SW 1271 (cell line): ENCODE measurements at places on chromosomes 3 and 15.

DNA sequence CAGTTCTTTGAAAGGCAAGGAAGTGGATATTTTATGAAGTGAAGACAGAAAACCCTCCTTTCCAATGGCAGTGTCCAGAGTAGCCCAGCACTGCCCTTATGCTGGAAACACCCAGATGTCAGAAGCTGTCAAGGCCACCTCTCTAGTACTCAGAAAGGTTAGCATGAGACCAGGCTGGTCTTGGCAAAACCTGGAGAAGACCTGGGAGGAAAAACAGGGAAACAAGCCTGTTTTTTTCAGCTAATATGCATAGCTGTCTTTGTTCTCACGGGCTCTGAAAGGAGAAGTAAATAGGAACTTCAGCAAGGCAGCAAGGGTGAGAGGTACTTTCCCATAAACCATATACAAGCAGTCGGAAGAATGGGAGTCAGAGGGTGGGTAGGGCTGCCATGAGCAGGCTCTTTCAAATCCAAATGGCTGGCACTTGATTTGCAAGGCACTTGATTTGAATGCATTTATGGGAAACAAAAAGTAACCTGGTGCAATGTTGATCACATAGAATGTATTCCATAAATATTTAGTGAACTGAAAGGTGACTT, 55.8 kb downstream of the HEG1 start:
- no peak for DNase-seq

- no peak for DNase-seq
These were observed 12.6 kb downstream of the PTH1R start for GRCh38 chr3:46890132-46890531.

DNA sequence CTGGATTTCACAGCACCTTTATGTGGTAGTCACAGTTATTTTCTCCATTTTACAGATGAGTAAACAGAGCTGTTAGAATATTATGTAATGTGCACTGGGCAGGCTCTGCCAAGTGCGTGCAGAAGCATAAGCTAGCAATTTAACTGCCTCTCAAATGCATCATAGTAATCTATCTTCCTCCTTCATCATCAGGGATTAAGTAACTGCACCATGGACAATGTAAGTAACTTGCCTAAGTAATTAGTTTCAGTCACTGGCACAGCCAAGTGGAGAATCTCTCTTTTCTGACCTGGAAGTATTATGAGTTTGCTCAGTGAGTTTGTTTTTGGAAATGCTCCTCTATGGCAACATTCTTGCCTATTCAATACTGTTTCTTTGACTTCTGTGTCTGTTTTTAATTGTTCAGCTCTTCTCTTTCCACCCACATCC, 260.5 kb downstream of the PTPRG start:
- no peak for DNase-seq

DNA sequence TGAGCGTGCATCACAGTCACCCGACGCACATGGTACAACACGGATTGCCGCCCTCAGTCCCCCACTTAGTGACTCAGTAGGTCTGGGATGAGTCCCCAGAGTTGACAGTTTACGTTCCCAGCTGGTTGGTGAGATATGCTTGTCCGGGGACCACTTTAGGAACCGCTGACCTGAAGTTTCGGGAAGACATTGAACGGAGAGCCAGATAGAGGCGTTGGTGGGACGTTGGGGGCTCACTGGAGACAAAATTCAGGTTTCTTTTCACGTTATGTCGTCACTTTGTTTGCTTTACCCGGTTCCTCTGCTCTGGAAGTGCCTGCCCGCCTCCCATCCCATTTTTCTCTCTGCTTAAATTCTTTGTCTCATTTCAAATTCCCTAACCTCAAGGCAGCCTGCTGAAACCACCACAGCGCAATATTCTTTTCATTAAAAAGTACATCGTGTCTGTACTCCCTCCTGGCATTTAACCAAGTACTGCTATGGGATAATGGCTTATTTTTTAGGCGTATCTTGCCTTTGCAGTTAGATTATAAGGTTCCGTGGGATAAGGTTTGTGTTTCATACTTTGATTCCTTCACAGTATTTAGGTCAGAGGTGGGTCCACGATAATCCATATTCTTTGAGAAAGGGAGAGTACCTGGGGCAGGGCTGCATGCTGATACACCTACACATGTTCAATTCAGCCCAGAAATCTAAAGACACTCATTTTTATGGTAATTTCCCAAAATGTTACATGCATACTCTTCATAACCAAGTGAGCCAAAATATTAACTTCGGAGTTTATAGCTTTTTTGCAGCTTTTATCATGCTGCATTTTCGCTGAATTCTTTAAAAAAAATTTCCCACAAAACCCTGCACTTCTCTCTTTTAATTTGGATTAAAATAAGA, 921 bp downstream of the LMLN start:
- no peak for DNase-seq

- peak; percentile 90 for DNase-seq
These were observed 86.9 kb upstream of the MEX3B start for GRCh38 chr15:82132742-82133141.

- DNase-seq: no peak
These were observed 7.0 kb downstream of the CHST14 start for GRCh38 chr15:40477642-40478327.
